ENCODE measurements at places on chromosomes 4 and X.

GRCh38 chr4:17362430-17362829 lies 149.5 kb downstream of the QDPR start:
- no peak for DNase-seq
- H3K27ac ChIP-seq, result no peak overlapping the region
- H3K4me1 ChIP-seq, result peaks cover 1% of the 10 kb centered on the region
- peaks cover 14% of the 10 kb centered on the region for H3K27me3 ChIP-seq
- no peak overlapping the region for H3K4me3 ChIP-seq

DNA sequence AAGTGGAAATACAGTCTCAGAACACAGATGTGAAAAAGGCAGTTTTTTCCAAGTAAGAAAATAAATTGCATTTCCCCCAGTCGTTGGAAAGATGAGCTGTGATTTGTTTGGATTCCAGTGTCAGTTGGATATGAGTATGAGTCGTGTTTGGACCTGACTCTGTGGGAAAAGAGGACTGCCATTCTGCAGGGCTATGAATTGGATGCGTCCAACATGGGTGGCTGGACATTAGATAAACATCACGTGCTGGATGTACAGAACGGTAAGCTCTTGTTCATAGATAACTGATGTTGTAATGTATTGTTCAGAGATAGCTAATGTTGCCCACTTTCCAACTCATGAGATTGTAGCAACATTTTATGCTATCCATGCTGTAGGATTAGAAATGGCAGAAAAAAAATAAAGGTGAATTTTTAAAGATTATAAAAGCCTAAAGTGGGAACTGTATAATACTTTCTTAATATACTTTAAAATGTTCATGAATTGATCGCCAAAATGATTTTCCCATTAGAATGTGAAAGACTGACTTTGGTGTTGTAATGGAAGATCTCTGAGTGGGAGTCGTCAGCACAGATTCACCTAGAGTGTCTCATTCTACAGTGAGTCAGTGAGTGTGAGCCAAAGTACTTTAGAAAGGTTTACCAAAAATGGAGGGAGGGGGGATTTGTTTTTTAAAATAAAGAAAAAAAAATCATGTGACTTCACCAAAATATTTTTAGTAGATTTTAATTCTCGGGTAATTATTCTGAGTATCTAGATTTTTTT lies 178.7 kb downstream of the DCTD start:
- no peak overlapping the region for H3K4me3 ChIP-seq
- DNase-seq, result no peak
- no peaks in the 10 kb centered on the region for H3K27me3 ChIP-seq
- no peaks in the 10 kb centered on the region for H3K36me3 ChIP-seq
- no peaks in the 10 kb centered on the region for H3K4me1 ChIP-seq
- H3K27ac ChIP-seq, result no peak overlapping the region

- no peaks in the 10 kb centered on the region for H3K4me1 ChIP-seq
- no peak overlapping the region for H3K27ac ChIP-seq
- H3K4me3 ChIP-seq, result no peak overlapping the region
- no peaks in the 10 kb centered on the region for H3K36me3 ChIP-seq
These were observed 181.3 kb downstream of the RAB28 start for GRCh38 chr4:13302876-13303275.

GRCh38 chr4:113457121-113457520 lies 304.4 kb downstream of the CAMK2D start:
- H3K27ac ChIP-seq, result no peak overlapping the region
- peaks cover 24% of the 10 kb centered on the region for H3K4me1 ChIP-seq
- no peak overlapping the region for H3K4me3 ChIP-seq
- DNase-seq, result no peak
- H3K27me3 ChIP-seq, result no peaks in the 10 kb centered on the region

DNA sequence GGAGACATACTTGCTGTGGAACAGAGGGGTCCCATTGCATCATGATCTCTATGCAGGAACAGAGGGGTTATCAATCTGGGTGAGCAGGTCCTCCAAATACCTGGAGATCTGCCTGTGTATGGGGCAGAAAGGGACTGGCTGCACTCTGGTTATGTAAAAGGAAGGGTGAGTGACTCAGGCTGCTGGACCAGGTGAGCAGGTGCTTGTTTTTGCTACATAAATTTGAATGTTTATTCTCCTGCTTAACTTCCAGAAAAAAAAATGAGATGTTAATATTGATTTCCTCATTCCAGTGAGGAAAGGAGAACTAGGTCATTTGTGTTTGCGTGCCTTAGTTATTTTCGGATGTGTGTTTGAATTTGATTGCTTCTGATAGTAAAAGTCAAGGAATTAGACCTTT lies 225.8 kb upstream of the TRAM1L1 start:
- no peaks in the 10 kb centered on the region for H3K27me3 ChIP-seq
- no peak overlapping the region for H3K4me3 ChIP-seq
- H3K36me3 ChIP-seq, result no peaks in the 10 kb centered on the region
- H3K4me1 ChIP-seq, result no peaks in the 10 kb centered on the region
- DNase-seq, result no peak

DNA sequence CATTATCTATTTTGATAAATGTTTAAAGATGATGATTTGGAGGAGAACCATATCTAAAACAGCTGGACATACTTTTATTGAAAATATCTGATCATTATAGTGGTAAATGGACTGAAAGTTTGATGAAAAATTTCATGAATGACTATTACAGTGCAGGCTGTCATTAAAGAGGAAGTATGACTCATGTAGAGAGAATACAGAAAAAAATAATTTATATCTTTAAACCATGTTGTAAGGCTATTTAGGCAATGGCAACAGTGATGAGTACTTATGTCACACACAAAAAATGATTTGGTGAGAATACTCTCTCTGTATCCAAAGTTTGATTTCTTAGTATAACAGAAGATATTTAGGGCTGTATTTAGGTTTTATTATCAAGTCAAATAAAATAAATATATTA lies 3.9 kb upstream of the GLRB start:
- peaks cover 19% of the 10 kb centered on the region for H3K27me3 ChIP-seq
- no peak overlapping the region for H3K4me3 ChIP-seq
- no peaks in the 10 kb centered on the region for H3K36me3 ChIP-seq
- H3K4me1 ChIP-seq, result no peaks in the 10 kb centered on the region
- DNase-seq, result no peak

GRCh38 chrX:68632491-68632890 lies 15.0 kb upstream of the STARD8 start:
- no peaks in the 10 kb centered on the region for H3K27me3 ChIP-seq
- no peak overlapping the region for H3K27ac ChIP-seq
- H3K4me3 ChIP-seq, result no peak overlapping the region
- no peaks in the 10 kb centered on the region for H3K4me1 ChIP-seq
- no peaks in the 10 kb centered on the region for H3K36me3 ChIP-seq

DNA sequence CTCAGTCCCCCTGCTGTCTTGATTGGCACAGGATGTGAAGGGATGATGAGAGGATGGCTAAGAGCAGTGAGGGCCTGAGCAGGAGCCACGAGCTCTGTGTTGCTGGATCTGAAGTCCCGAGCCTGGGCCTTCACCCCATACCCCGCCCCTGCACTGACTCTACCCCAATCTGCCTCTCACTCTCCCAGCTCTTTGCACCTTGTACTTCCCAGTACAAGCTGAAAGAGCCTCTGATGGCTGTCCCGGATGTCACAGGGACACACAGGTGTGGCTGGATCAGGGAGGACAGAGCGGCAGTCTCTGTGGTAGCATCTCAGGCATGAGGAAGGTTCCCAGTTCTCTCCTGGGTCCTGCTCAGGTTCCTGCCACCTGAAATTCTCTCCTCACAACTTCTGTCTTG lies 103.6 kb downstream of the CHIC2 start:
- no peaks in the 10 kb centered on the region for H3K4me1 ChIP-seq
- no peaks in the 10 kb centered on the region for H3K27me3 ChIP-seq
- no peaks in the 10 kb centered on the region for H3K36me3 ChIP-seq
- no peak overlapping the region for H3K27ac ChIP-seq
- DNase-seq, result no peak

GRCh38 chr4:16858275-16858752 lies 40.1 kb downstream of the LDB2 start:
- H3K27me3 ChIP-seq, result no peaks in the 10 kb centered on the region
- H3K27ac ChIP-seq, result no peak overlapping the region
- H3K4me3 ChIP-seq, result no peak overlapping the region
- no peaks in the 10 kb centered on the region for H3K36me3 ChIP-seq
- no peaks in the 10 kb centered on the region for H3K4me1 ChIP-seq

DNA sequence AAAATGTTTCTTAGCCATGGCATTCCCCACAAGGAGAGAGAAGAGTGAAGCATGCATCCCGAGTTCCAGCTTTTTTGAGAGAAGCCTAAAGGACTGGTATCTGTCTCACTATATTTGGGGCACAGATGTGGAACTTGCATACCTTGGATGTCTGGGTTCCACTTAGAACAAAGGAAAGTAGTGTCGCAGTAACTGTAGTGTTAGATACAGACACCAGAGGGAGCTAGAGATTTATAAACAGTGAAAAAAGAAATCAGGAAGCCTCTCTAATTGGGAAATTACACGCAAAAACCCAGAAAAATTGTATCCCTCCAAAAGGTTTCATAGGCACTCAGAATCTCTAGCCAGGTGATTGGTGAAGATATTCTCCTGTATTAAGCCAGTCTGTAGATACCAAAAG lies 34.4 kb downstream of the AGTR2 start:
- no peaks in the 10 kb centered on the region for H3K36me3 ChIP-seq
- no peak overlapping the region for H3K27ac ChIP-seq
- no peaks in the 10 kb centered on the region for H3K27me3 ChIP-seq
- no peaks in the 10 kb centered on the region for H3K4me1 ChIP-seq
- DNase-seq, result no peak

GRCh38 chr4:131430302-131430701 lies 1718.8 kb upstream of the PCDH10 start:
- no peak overlapping the region for H3K27ac ChIP-seq
- no peak overlapping the region for H3K4me3 ChIP-seq
- no peak for DNase-seq
- no peaks in the 10 kb centered on the region for H3K4me1 ChIP-seq

GRCh38 chr4:185312699-185313098 lies 83.0 kb downstream of the LRP2BP start:
- no peaks in the 10 kb centered on the region for H3K27me3 ChIP-seq
- no peak overlapping the region for H3K4me3 ChIP-seq
- no peak for DNase-seq
- H3K4me1 ChIP-seq, result peaks cover 16% of the 10 kb centered on the region
- peaks cover 69% of the 10 kb centered on the region for H3K36me3 ChIP-seq

GRCh38 chr4:26157541-26157940 lies 163.3 kb upstream of the RBPJ start:
- peaks cover 69% of the 10 kb centered on the region for H3K4me1 ChIP-seq
- H3K27me3 ChIP-seq, result no peaks in the 10 kb centered on the region

DNA sequence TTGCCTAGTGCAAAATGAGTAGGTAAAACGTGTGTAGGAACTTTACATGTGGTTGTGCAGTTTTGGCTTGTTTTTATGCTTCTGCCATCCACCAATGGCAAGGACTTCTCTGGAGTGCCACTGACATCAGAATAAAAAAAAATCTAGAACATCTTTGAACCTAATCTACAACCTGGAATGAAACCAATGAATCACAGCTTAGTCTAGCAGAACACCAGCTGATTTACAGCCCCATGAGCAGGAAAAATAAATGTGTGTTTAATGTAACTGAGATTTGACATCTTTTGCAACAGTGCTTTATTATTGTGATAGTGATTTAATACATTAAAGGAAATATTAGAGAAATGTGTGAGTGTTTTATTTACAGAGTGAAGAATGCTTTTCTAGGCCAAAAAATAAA lies 995.1 kb downstream of the PCDH7 start:
- H3K36me3 ChIP-seq, result no peaks in the 10 kb centered on the region
- no peak overlapping the region for H3K4me3 ChIP-seq
- H3K4me1 ChIP-seq, result no peaks in the 10 kb centered on the region
- no peaks in the 10 kb centered on the region for H3K27me3 ChIP-seq
- H3K27ac ChIP-seq, result no peak overlapping the region

DNA sequence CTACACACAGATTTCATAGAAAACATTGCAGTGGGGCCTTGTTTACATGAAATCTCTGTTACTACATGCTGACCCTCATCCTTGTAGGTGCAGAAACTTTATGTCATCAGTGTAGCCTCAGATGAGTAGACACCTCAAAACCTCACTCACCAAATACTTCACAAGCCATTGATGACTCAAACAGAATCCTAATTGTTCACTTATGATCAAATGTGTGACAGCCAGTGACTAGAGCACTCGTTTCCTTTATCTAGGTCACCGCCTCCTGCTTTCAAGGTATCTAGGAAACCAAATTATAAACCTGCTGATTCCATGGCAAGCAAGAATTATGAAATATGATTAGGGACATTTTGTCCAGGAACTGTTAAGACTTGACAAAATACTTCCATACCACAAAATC lies 255.8 kb upstream of the GPRIN3 start:
- no peak for DNase-seq
- H3K4me3 ChIP-seq, result no peak overlapping the region
- H3K36me3 ChIP-seq, result no peaks in the 10 kb centered on the region
- H3K4me1 ChIP-seq, result peaks cover 8% of the 10 kb centered on the region
- H3K27me3 ChIP-seq, result peaks cover 8% of the 10 kb centered on the region

DNA sequence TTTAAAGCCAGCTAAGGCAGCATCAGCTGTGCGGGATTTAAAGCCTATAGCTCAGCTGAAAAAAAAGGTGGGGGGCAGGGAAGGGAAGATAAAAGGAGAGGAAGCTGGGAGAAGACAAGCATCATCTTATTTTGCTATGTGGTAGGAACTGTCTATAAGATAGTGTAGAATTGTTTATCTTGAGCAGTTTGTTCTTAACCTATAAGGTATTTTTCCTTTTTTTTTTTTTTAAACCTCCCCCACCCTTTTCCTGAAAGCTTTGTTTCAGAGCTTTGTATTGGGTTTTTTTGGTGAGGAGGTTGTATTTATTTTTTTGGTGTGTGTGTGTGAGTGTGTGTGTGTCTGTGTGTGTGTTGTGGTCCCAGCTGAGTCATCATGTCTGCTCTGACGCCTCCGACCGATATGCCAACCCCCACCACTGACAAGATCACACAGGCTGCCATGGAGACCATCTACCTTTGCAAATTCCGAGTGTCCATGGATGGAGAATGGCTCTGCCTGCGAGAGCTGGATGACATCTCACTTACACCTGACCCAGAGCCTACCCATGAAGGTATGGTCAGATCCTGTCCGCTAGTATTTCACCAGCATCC lies 531 bp downstream of the RUFY3 start:
- no peaks in the 10 kb centered on the region for H3K27me3 ChIP-seq
- no peak overlapping the region for H3K4me3 ChIP-seq
- H3K36me3 ChIP-seq, result no peaks in the 10 kb centered on the region
- H3K4me1 ChIP-seq, result peaks cover 20% of the 10 kb centered on the region
